Hepatocyte (in vitro differentiated cells): ENCODE measurements at places on chromosomes 6 and 20. TPM values are rescaled to one million over a fixed set of nuclear protein-coding genes. Genes with fewer than 3 reads are reported as not detected.

The PTCRA gene
- not detected in 2 replicates for total RNA-seq

The ZFP57 gene
- total RNA-seq, result not detected in 2 replicates

The TPX2 gene
- 22.9 and 23.9 TPM in 2 replicates for total RNA-seq

The EFCAB8 gene
- total RNA-seq, result 0.53 TPM in 1 of 2 replicates, not detected in the other

The SEMG1 gene
- not detected in 2 replicates for total RNA-seq

The MYT1 gene
- 0.03 and 0.08 TPM in 2 replicates for total RNA-seq

The TNFRSF21 gene
- total RNA-seq, result 43.3 and 52.1 TPM in 2 replicates

The LY6G5C gene
- total RNA-seq, result 0.32 TPM in 1 of 2 replicates, not detected in the other

The SIRPG gene
- total RNA-seq, result not detected in 2 replicates

The SPATS1 gene
- total RNA-seq, result not detected in 2 replicates

The MTFR2 gene
- total RNA-seq, result 0.43 and 2.9 TPM in 2 replicates

The ADTRP gene
- total RNA-seq, result 9.8 and 10.0 TPM in 2 replicates

The ZNF76 gene
- total RNA-seq, result 11.4 and 17.0 TPM in 2 replicates

The COL21A1 gene
- 44.7 and 59.2 TPM in 2 replicates for total RNA-seq

The MLN gene
- total RNA-seq, result 2.3 and 6.7 TPM in 2 replicates

The FAM83C gene
- total RNA-seq, result not detected in 2 replicates

The PNPLA1 gene
- total RNA-seq, result 0.57 TPM in 1 of 2 replicates, not detected in the other

The FOXS1 gene
- total RNA-seq, result 0.64 and 0.87 TPM in 2 replicates

The BCAS1 gene
- total RNA-seq, result 7.4 and 9.8 TPM in 2 replicates

The MYLK4 gene
- 0.28 and 0.43 TPM in 2 replicates for total RNA-seq

The AFDN gene
- total RNA-seq, result 192 and 198 TPM in 2 replicates

The SSTR4 gene
- 0.24 and 0.53 TPM in 2 replicates for total RNA-seq

The SLC17A9 gene
- total RNA-seq, result 17.3 and 26.9 TPM in 2 replicates

The TCP11 gene
- total RNA-seq, result not detected in 2 replicates

The HLA-DRA gene
- 1.3 and 3.7 TPM in 2 replicates for total RNA-seq

The PLN gene
- 0.80 TPM in 1 of 2 replicates, not detected in the other for total RNA-seq

The ASIP gene
- total RNA-seq, result not detected in 2 replicates

The STMND1 gene
- total RNA-seq, result 0.27 TPM in 1 of 2 replicates, not detected in the other

The NKAPL gene
- 0.17 TPM in 1 of 2 replicates, not detected in the other for total RNA-seq

The RIPPLY2 gene
- not detected in 2 replicates for total RNA-seq

The TAF11 gene
- 43.9 and 47.6 TPM in 2 replicates for total RNA-seq

The PHACTR1 gene
- 2.8 and 4.3 TPM in 2 replicates for total RNA-seq

The MACROD2 gene
- total RNA-seq, result 3.1 and 4.8 TPM in 2 replicates

The DLL1 gene
- total RNA-seq, result 2.5 and 3.3 TPM in 2 replicates

The WDR46 gene
- 46.6 and 51.1 TPM in 2 replicates for total RNA-seq

The ZC2HC1B gene
- not detected in 2 replicates for total RNA-seq

The MATN4 gene
- 0.57 TPM in 1 of 2 replicates, not detected in the other for total RNA-seq

The PPDPF gene
- 47.6 and 55.1 TPM in 2 replicates for total RNA-seq
